ENCODE measurements at places on chromosomes 6 and 20.

GRCh38 chr20:17873410-17874270, 95.0 kb downstream of the SNX5 start:
- DNase-seq = no peak

- DNase-seq = no peak
Measured at GRCh38 chr6:137784583-137784982, 82.5 kb upstream of the TNFAIP3 start.

DNA sequence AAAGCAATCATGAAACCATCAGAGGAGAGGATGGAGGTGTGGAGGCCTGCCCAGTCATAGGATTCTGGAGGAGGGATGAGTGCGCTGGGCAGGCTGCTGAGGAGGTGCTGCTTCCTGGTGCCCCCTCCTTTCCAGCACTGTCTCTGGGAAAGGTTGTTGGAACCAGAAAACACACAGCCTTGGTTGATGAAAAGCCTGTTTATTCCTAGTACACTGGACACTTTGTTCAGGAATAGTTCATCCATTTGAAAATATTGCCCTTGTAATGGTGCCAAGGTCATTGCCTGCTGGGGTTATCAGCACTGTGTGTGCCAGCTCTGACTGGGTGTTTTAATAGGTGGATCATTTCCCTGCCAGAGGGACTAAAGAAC, 83.7 kb upstream of the ARMC2 start:
- no peak for DNase-seq

- no peak for DNase-seq
Measured at GRCh38 chr6:161453558-161453957, 179.7 kb upstream of the AGPAT4 start.

DNA sequence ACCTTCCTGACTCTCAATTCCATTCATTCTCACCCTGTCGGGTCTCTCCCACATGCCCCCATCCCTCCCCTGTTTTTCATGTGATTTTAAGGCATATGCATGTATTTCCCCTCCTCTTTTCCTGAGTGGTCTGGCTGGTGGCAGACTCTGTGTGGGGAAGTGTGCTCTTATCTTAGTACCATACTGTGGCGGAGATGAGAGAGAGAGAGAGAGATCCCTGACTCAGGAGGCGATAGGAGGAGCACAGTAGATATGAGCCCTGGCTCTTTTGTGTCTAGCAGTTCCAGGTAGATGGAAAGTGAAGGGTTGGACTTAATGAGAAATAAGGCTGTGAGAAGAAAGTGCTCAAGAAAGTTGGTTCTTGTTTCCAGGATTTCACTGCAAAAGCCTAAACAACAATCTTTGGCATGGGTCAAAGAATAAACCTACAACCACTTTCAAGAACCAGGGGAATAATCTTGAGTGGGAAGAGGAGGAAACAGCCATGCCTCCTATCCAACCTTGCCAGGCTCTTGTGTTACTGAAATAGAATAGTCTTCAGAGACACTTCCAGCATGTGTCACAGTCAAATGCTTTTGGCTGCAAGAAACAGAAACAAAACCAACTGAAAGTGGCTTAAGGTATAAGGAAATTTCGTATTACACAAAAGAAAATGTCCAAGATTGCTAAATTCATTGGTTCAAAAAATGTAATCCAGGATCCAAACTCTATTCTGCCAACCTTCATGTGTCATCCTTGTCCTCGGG, 123.8 kb upstream of the MYLIP start:
- no peak for DNase-seq

GRCh38 chr6:68040312-68040778, 594.7 kb upstream of the ADGRB3 start:
- no peak for DNase-seq

GRCh38 chr20:50510706-50511542, 741 bp downstream of the PTPN1 start:
- no peak for DNase-seq

GRCh38 chr20:41670631-41671030, 52.5 kb upstream of the CHD6 start:
- DNase-seq = no peak

- no peak for DNase-seq
Measured at GRCh38 chr6:88179692-88180091, 13.5 kb upstream of the CNR1 start.

- DNase-seq = no peak
Measured at GRCh38 chr6:71476872-71477271, 188.3 kb downstream of the OGFRL1 start.

DNA sequence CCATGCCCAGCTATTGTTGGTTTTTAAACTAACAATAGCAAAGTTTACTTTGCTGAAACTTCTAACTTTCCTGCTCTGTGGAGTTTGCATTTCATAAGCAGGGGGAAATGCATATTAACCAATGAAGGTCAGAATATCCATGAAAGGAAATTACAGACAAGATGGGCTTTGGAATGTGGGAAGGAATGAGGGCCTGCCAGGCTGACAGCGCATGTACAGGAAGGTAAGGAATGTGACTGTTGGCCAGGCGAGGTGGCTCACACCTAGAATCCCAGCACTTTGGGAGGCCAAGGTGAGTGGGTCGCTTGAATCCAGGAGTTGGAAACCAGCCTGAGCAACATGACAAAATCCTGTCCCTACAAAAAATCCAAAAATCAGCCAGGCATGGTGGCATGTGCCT, 49.6 kb downstream of the CDK5RAP1 start:
- no peak for DNase-seq

DNA sequence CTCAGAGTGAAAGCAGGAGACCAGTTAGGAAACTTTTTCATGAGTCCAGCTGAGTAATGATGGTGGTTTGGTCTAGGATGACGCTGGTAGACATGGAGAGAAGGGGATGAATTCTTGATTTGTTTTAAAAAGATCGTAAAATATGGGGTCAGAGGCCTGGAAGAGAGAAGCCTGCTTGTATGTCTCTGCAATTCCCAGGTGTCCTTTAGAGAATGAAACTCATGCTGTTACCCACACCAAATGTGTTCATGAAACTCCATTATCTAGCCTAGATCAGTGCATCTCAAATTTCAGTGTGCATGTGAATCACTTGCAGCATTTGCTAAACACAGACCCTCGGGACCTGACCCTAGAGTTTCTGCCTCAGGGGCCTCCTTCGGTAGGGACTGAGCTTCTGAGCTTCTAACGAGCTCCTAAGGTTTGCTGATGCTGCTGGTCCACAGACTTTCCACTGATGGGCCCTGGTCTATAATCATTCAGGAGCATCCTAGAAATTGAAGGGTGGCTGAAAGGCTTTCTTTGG, 302.0 kb upstream of the PLCB4 start:
- no peak for DNase-seq

- no peak for DNase-seq
Measured at GRCh38 chr6:40135491-40136072, 201.3 kb upstream of the MOCS1 start.

DNA sequence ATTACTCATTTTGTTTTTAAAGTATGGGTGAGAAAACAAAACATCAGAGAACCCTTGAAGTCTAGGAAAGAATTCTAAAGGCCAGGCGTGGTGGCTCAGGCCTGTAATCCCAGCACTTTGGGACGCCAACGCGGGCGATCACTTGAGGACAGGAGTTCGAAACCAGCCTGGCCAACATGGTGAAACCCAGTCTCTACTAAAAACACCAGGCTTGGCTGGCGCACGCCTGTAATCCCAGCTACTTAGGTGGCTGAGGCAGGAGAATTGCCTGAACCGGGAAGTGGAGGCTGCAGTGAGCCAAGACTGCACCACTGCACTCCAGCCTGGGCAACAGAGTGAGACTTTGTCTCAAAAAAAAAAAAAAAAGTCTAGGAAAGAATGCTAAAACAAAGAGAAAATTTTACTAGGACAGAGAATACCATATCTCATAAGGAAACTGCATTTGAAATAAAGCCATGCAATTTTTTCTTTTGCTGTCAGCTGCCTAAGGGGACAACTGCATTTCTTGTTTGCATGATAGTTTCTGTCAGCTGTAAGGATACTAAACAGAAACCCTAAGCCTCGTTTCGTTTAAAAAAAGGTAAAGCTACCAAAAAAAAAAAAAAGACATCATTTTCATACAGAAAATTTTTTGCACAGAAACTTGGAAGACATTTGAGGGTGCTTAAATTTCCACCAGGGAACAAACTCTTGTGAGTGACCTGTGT, 32.1 kb downstream of the SMLR1 start:
- DNase-seq = no peak

DNA sequence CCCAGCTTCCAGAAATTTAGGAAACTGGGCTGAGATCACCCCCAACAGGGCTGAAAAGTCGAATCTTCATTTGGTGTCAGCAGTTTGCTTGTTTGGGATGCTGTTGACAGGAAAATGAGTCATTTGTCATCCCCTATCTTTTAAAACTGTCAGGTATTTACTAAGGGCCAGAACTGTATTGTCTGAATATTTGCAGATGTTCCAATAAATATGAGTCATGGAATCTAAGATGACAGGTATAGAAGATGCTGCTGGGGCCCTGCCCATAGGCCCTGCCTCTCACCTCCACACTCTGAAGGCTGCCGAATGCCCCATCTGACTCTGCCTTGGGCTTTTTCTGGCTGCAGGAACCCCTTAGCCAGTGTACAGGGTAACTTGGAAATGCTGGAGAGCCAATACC, 3.9 kb downstream of the ETV7 start:
- DNase-seq = no peak

GRCh38 chr6:40794586-40794985, 207.4 kb upstream of the LRFN2 start:
- no peak for DNase-seq

DNA sequence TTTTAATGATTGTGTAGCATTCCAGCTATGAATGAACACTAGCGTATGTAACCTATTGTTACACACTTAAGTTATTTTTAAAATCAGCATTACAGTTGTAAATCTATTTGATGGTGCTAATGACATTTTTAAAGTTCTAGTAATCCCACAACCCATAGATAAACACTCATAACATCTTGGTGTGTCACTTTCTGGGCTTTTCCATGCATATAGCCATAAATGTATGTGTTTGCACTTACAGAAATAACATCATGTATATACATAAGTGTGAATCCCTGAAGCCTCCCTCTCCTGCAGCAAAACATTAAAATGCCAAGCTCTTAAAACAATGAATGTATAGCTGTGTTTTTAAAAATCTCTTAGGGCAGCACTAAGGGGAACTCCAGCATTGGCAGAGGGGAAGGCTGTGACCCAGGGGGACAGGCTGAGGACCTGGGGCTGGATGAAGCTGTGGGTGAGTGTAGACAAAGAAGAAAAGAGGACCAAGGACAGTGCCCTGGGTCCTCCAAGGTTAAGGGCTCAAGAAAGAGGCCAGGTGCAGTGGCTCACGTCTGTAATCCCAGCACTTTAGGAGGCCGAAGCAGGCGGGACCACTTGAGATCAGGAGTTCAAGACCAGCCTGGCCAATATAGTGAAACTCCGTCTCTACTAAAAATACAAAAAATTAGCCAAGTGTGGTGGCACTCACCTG, 929 bp upstream of the CENPB start:
- no peak for DNase-seq

DNA sequence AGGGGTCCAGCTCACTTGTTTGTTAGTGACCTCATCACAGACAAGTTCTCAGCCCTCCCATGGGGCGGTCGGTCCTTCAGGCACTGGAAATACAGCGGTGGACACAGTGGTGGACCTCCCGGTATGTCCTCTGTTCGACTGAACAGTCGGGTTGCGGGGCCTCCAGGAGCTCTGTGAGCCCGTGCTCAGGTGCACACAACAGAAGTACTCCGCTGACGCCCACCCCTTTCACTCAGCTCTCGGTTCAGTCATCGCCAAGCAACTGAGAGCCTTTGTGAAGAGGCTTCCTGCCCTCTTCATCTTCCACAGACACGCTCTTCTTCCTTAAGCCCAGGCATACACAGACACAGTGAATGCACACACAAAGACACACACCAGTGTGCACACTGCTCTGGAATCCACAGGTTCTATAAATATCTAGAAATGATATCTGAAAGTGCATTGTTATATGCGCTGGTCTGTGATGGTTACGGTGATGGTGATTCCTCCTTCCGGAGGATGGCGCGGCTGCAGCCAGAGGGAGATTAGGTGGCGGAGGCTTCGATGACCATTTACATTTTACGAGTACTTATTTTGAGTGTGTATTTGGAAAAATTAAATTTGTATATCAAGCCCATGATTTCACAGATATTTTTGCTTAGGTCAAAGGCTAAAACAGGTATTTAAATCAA, 46.8 kb upstream of the BHLHE23 start:
- DNase-seq = no peak

DNA sequence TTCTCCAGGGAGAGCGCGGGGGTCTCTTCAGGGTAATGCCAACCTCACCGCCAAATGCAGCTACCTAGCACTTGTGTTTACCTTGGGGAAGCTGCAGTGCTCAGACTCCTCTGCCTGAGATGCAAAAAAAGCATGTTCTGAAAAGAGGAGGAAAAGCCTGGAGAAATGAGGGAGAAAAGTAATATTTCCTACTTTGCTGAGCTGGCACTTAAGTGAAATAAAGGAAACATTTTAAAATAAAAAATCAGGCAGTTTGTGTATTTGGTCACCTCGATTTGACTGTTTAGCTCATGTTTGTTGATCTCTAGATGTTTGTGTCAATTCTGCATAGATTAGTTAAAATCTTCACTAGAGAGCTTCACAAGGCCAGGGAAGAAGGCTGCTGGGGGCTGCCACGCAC, 487.2 kb downstream of the QKI start:
- no peak for DNase-seq

DNA sequence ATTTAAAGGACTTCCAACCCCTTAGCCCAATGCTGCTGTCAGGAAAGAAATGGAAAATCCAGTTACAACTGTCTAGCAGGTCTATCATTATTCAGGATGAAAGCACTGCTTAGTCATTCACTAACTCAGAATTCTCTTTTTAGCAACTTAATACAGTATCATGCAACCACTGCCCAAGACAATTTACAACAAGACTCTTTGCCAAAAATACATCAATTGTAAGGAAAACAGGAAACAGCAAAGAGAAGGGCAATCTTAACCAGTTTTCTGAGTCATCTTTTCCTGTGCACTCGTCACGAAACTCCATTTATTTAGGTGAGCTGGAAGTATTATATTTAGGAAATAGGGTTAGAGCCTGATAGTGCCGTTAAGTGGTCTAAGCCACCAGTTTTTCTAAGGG, 1197.7 kb upstream of the CITED2 start:
- DNase-seq = no peak

DNA sequence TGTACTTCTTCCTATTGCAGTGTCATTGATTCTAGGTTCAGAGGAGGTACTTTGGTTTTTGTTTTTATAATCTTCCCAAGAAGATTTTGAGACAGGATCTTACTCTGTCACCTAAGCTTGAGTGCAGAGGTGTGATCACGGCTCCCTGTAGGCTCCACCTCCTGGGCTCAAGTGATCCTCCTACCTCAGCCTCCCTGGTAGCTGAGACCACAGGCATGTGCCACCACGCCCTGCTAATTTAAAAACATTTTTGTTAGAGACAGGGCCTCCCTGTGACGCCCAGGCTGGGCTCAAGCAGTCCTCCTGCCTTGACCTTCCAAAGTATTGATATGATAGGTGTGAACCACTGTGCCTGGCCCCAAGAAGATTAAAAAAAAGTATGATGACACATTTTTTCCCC, 3.4 kb upstream of the SLC17A5 start:
- no peak for DNase-seq

DNA sequence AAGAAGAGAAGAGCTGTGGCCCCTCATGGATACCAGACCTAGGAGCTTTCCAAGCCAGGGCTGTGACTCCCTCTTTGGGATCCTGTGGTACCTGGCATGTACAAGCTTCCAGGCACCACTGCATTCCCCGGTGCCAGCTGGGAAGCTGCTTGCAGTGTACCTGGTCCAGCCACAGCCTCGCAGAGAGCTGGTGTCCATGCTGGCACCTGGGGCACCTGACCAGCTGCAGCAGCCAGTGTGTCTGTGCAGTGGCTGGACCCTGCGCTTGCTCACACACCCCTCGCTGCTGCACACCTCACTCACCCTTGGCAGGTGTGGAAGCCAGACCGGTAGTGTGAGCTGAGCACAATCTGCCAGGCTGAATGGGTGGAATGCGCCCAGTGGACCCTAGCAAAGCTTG, 190.9 kb upstream of the MAN1A1 start:
- no peak for DNase-seq

Data from NCI-H1694 (cell line).